ENCODE measurements at places on chromosomes 1 and 21.

- DNase-seq, result no peak
Measured at GRCh38 chr1:47752559-47752958, 244.6 kb downstream of the TRABD2B start.

DNA sequence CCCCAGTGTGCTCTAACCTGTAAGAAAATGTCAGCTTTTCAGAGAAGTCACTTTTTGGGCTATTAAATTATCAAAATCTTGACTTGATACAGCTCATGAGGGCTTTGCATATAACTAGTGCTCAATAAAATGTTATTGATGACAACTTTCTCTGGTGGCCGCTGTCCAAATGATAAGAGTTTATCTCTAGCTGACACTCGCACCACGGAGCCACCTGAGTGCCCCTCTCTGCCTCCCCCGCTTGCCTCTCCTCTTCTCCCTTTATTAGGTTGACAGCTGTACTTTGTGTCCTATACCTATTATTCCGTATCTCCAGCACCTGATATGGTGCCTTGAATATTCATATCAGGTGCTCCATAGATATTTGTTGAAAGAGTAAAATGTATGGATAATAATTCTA, 82.8 kb downstream of the PHTF1 start:
- no peak for DNase-seq

DNA sequence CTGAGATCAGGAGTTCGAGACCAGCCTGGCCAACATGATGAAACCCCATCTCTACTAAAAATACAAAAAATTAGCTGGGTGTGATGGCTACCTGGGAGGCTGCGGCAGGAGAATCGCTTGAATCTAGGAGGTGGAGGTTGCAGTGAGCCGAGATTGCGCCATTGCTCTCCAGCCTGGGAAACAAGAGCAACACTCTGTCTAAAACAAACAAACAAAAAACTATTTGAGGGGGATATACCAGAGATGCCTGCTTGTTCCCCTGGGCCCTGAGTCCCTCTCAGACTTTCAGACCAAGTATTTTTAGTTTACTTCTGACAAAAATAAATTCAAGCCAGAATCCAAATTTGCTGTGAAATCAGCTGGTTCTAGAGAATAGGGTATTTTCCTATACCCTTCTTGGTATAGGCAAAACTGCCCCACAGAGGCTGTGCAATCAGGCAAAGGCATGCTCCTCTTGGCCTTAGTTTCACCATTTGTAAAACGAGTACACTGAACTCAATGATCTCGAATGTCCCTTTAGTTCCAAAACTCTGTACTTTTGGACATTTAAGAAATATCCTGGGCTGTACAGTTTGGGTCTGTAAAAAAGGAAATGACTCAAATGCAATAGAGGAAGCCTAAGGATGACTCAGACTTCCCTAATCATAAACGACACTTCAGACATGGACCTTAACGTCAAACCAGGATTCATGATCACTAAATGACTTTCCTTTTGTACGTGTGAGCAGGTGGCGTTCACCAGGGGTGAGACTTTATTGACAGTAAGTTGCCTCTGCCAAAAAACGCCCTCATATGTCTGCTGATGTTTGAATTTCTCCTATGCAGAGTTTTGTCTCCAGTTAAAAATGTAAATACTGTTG, 16.1 kb downstream of the ENSA start:
- no peak for DNase-seq

GRCh38 chr1:232927830-232928505, 22.4 kb upstream of the NTPCR start:
- no peak for DNase-seq

GRCh38 chr1:111162488-111162880, 22.5 kb downstream of the CEPT1 start:
- DNase-seq, result no peak

- no peak for DNase-seq
Measured at GRCh38 chr21:25733859-25734653, 648 bp downstream of the ATP5PF start.

GRCh38 chr1:201309416-201309815, 26.1 kb downstream of the PKP1 start:
- peak; percentile 88 for DNase-seq
